Activated CD4-positive, alpha-beta memory T cell treated with anti-CD3 and anti-CD28 coated beads, Interleukin-2, amount 10 ng/mL, durations not matched to agents 7 days and 5 days (primary cell): ENCODE measurements at places on chromosomes 16 and 17.

DNA sequence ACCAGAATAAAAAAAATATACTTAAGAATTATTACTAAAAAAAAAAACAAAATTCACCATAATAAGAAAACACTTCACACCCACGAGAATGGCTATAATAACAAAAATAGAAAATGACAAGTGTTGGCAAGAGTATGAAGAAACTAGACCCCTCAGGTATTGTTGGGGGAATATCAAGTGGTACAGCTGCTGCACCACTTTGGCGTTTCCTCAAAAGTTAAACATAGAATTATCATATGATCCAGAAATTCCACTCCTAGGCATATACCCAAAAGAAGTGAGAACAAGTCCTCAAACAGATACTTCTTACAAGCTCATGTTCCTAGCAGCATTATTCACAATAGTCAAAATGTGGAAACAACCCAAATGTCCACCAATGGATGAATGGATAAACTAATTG is 26.3 kb downstream of the AMFR start:
- no peaks in the 10 kb centered on the region for H3K27me3 ChIP-seq
- DNase-seq: no peak
- H3K27ac ChIP-seq: no peak overlapping the region
- no peak overlapping the region for H3K4me3 ChIP-seq

DNA sequence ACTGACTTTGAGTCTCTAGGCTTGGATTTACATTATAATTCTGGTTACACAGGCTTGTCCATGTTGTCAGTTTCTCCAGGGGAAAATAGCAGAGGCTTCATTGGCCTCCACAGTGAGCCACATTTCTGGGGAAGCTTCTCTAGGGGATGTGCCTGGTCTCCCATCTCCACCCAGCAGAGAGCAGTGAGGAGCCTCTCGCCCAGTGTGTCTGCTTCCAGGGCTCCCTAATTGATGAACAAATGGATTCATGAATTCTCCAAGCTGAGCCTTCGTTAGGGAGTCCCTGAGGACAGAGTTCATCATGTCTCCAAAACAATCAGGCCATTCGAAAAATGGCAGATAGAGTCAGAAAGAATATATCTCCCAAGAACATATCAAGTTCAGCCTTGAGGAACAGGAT is 162.4 kb upstream of the TOX3 start:
- H3K4me3 ChIP-seq: no peak overlapping the region
- H3K36me3 ChIP-seq: no peaks in the 10 kb centered on the region
- no peaks in the 10 kb centered on the region for H3K4me1 ChIP-seq
- H3K27me3 ChIP-seq: no peaks in the 10 kb centered on the region
- DNase-seq: no peak

DNA sequence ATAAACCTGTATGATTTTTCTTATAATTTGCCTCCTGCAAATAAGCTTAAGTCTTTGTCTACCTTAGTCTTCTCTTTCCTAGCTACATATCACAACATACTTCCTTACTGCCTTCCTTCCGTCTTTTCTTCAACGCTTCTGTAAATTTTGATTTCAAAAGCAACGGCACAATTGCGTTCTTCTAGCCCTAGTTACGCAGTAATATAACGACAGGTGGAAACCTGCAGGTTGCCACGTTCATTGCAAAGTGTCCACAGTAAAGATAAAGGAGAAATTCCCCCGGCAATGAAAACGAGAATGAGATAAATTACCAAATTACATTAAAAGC is 546 bp upstream of the PSMD7 start:
- H3K36me3 ChIP-seq: peaks cover 46% of the 10 kb centered on the region
- DNase-seq: no peak
- peak overlapping the region; percentile 90 for H3K27ac ChIP-seq
- H3K4me3 ChIP-seq: peak overlapping the region; percentile 87
- H3K27me3 ChIP-seq: no peaks in the 10 kb centered on the region

DNA sequence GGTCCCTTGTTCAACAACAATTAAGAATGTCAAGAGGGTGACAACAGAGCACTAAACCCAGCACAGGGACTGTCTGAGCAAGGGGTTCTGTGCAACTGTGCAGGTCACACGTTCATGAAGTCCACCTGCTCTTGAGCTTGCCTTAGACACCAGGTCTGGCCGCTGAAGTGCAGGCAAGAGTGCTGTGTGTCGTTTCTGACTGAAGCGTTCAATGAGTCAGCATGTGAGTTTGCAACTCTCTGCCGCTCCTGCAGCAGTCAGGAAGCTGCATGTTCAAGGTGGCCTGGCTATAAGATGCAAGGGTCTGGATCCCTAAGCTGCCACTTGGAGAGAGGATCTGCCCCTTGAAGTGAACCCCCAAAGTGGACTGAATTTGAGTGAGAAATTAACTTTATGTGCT is 332.7 kb upstream of the HSBP1 start:
- H3K4me3 ChIP-seq: no peak overlapping the region
- no peak overlapping the region for H3K27ac ChIP-seq
- H3K36me3 ChIP-seq: no peaks in the 10 kb centered on the region
- no peaks in the 10 kb centered on the region for H3K27me3 ChIP-seq
- H3K4me1 ChIP-seq: no peaks in the 10 kb centered on the region

DNA sequence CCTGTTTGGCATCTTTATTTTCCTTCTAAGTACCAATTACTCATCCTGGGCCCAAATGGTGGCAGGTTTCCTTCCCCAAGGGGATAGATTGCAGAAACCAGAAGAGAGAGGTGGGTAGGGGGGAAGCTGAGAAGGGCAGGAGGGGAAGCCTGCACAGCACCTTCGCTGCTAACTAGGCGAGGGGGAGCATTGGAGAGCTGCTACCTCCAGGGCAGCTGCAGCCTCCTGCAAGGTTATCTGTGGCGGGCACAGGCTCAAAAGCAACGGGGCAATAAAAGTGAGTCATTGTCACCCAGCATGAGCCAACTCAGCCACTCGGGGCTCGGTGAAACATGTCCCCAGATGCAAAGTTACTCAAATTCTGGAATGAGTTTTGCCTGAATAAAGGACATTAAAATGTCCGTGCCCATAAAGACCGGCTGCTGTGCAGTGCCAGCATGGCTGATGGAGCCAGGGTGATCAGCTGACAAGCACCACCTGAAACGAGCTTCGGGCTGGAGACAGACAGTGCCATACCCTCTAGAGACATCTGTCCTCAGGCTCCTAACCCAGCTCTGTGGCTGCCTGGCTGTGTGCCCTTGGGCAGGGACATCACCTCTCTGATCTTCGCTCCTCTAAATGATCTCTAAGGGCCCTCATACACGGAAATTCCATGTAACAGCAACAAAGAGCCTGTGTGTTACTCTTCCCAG is 68.1 kb upstream of the GRIN2A start:
- H3K27me3 ChIP-seq: peaks cover 3% of the 10 kb centered on the region
- H3K4me3 ChIP-seq: no peak overlapping the region
- H3K36me3 ChIP-seq: no peaks in the 10 kb centered on the region
- no peaks in the 10 kb centered on the region for H3K4me1 ChIP-seq
- H3K27ac ChIP-seq: no peak overlapping the region
- DNase-seq: no peak
